ENCODE measurements at places on chromosomes 13 and 19. TPM values are rescaled to one million over a fixed set of nuclear protein-coding genes. Genes with fewer than 3 reads are reported as not detected.

DNA sequence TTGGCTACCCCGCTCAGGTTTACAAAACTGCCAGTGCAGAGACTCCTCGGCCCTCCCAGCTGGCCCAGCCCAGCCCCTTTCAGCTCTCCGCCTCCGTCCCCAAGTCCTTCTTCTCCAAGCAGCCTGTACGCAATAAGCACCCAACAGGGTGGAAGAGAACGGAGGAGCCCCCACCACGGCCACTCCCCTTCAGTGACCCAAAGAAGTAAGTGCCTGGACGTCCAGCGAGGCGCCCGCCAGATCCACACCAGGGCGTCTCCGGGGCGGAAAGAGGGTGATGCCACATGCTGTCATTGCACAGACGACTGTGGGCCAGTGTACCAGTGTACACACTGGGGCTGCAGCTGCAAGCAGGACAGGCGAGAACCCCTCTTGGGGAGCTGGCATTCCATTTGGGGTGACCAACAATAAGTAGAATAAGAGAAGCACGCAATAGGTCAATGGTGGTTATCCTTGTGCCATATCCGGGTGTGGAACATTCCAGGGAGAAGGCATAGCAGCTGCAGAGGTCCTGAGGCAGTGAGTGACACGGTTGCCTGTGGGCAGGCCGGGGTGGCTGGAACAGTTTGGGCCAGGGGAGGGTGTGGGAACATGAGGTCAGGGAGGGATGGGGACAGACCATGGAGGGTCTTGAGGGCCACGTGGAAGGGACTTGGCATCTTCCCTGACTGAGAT, 41.3 kb downstream of the DPF1 start:
- no peak for DNase-seq

DNA sequence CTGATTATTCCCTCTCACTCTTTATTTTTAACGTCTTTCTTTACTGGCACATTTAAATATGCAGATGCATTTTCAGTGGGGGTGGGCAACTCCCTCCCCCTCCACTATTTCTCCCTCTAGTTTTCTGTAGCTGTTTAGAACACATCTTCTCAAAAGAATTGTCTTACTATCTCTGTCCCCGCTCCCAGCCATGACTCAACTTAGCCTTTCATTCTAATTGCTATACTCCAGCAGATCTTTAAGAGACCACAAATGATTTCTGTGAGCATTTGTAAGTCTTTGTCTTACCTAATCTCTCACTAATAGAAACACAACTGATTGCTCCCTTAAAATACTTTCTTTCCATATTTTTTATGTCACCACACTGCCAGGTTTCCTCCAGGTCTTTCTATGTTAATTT, 350.9 kb downstream of the SPRY2 start:
- no peak for DNase-seq

- DNase-seq = no peak
Measured at GRCh38 chr19:35936738-35937268, 629 bp downstream of the LRFN3 start.

GRCh38 chr13:35909837-35910540, 221.2 kb downstream of the DCLK1 start:
- DNase-seq = no peak

Gene PDE4C
- 11.7 TPM for total RNA-seq

- no peak for DNase-seq
Measured at GRCh38 chr19:31258211-31259052, 90.8 kb downstream of the TSHZ3 start.

- DNase-seq = no peak
Measured at GRCh38 chr13:103188713-103189326, 122.6 kb upstream of the SLC10A2 start.

Gene NLRP11
- total RNA-seq = not detected

DNA sequence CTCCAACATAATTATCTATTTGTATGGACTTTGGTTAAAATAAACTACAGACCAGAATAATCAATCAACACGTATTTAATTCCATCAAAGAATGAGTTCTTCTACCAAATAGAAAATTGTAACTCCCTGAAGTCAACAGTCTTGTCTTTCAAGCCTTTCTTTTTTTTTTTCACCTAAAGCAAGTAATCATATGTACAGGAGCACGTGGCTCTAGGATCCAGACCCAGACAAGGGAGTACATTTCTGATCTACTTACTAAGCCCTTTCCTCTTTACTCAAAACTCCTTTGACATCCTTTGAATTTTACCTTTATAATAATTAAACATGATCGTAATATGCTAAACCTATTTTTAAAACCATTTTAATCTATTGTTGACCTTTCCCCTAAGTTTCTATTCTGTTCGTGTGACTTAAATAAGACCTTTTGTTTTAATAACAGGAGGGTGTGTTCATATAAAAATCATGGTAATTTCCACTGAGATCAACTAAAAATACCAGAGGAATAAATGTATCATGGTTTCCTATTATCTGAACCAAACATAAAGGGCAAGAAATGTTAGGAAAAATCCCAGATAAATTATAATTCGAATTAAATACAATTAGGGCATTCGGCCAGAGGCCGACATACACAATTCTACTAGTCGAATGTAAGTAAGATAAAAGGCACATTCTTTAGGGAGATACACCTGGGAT, 1.7 kb downstream of the SLC7A1 start:
- no peak for DNase-seq

Gene KLK15
- not detected for total RNA-seq
